Activated T-cell treated with anti-CD3 and anti-CD28 coated beads, Interleukin-2, amount 50 U/mL, for 24 hours (primary cell): ENCODE measurements at places on chromosomes 2 and 18.

GRCh38 chr2:64212801-64213321 is 68.6 kb upstream of the PELI1 start:
- peak overlapping the region; percentile 68 for H3K4me3 ChIP-seq
- H3K27ac ChIP-seq: peak overlapping the region; percentile 99
- H3K4me1 ChIP-seq: peaks cover 82% of the 10 kb centered on the region
- no peaks in the 10 kb centered on the region for H3K27me3 ChIP-seq
- no peaks in the 10 kb centered on the region for H3K36me3 ChIP-seq
- no peak for DNase-seq

DNA sequence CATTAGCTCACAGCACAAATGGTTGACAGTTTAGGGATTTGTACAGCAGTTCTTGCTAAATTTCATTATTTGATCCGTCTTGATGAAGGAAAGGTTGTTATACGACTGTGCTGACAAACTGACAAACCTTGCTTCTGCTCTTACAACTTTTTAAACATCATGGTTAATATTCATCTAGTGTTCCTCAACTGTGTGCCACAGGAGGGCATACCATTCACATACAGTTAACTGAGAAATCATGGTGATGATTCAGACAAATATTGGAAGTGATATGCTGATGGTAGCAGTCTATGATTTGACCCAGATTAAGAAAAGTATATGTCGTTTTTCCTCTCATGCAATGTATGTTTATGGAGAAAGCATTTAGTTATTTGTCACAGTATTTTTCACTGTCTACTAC is 129.8 kb upstream of the FSIP2 start:
- H3K27ac ChIP-seq: no peak overlapping the region
- DNase-seq: no peak
- H3K36me3 ChIP-seq: no peaks in the 10 kb centered on the region
- no peaks in the 10 kb centered on the region for H3K27me3 ChIP-seq
- no peak overlapping the region for H3K4me3 ChIP-seq

- peaks cover 6% of the 10 kb centered on the region for H3K4me1 ChIP-seq
- no peaks in the 10 kb centered on the region for H3K27me3 ChIP-seq
- DNase-seq: no peak
- no peaks in the 10 kb centered on the region for H3K36me3 ChIP-seq
Measured at GRCh38 chr2:54207666-54208195, 48.3 kb downstream of the TSPYL6 start.

GRCh38 chr2:222299906-222300725 is 1.3 kb upstream of the PAX3 start:
- no peak for DNase-seq
- no peaks in the 10 kb centered on the region for H3K36me3 ChIP-seq
- no peak overlapping the region for H3K27ac ChIP-seq
- peaks cover 49% of the 10 kb centered on the region for H3K4me1 ChIP-seq
- H3K27me3 ChIP-seq: peaks cover 99% of the 10 kb centered on the region
- H3K4me3 ChIP-seq: no peak overlapping the region

DNA sequence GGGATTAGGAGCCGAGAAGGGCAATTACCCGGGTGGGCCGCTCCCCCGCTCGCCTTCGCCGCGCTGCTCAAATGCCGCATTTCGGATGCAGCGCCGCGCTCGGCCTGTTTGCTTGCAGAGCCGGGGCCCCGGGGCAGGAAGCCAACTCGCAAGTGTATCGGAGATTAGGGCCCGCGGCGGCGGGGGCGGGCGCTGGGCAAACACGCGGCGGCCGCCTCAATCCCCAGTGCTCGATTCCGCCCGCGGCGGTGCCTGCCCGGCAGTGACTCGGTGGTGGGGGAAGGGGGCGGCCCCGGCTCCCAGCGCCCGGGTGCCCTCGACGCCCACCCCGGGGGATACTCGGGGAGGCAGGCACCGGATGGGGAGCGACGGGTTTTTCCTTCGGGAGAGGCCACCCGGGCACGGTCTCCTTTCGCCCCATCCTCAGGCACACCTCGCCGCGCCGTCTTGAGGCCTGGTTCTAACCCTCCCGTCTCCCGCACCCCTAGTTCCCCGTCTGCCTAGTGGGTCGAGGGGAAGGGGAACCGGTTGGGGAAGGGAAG is 26.6 kb upstream of the NOTO start:
- no peak overlapping the region for H3K27ac ChIP-seq
- H3K27me3 ChIP-seq: peaks cover 52% of the 10 kb centered on the region
- no peaks in the 10 kb centered on the region for H3K36me3 ChIP-seq
- peak overlapping the region; percentile 81 for H3K4me3 ChIP-seq
